ENCODE measurements at places on chromosomes 2 and 18.

GRCh38 chr2:34337735-34338134 is 738.6 kb upstream of the FAM98A start:
- DNase-seq, result no peak

GRCh38 chr2:85705680-85706039 is 11.5 kb downstream of the GNLY start:
- DNase-seq, result no peak

DNA sequence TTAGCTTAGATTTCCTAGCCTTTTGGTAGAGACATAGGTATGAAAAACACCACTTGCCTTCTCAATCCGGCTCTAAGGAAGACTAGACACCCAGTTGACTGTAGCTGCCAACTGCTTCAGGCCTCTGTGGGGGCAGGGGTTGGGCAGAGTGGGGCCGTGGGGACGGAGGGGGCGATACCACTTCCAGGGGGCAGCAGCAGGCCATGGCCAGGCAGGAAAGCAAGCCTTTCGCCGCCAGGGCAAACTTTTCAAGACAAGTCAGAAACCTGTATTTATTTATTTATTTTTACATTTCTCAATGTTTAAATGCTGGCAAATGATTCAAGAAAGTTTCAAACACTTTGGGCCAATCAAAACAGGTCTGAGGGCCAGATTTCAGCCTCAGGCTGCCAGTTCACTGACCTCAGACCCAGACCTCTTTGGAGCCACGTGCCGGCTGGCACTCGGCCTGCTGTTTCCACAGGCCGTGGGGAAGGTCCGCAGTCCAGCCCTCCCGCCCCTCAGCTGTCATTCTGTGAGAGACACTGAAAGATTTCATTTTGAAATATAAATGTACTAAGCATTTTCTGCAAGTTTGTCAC is 63.8 kb downstream of the MEX3C start:
- DNase-seq, result no peak

DNA sequence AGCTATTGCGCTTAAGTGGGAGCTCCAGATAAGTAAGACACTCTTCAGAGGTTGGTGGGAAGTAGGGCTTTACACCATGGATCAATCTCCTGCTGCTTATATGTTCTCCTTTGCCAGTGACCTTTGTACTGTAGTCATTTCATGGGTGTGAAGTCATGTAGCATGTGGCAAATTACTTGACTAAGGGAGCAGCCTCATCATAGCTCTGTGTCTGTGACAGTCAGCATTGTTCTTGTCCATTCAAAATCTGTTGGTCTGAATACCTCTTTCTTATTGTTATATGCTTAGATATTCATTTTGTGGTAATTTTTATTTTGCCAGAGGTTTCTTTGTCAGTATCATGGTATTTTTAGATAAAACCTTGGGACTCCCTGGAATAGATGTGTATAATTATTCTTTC is 18.2 kb downstream of the SLC4A1AP start:
- DNase-seq, result no peak

DNA sequence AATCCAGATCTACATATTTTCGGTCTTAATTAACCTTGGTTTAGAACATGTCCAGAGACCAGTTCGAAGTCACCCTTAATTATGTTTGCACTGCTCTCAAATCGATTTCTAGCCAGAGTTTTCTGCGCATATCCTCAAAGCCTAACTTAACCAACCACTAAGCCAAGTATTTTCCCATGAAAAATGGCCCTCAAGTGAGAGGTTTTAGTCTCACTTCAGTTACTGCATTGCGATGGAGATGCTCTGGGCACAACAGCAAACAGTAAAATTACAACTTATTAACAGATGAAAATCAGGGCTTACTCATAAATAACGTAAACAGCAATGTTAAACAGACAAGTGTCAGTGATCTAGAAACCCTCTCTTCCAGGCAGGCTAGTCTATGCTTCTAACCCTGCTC is 4.5 kb downstream of the RTN4 start:
- no peak for DNase-seq

- DNase-seq, result no peak
Measured at GRCh38 chr2:159785195-159785594, 12.8 kb downstream of the CD302 start.

DNA sequence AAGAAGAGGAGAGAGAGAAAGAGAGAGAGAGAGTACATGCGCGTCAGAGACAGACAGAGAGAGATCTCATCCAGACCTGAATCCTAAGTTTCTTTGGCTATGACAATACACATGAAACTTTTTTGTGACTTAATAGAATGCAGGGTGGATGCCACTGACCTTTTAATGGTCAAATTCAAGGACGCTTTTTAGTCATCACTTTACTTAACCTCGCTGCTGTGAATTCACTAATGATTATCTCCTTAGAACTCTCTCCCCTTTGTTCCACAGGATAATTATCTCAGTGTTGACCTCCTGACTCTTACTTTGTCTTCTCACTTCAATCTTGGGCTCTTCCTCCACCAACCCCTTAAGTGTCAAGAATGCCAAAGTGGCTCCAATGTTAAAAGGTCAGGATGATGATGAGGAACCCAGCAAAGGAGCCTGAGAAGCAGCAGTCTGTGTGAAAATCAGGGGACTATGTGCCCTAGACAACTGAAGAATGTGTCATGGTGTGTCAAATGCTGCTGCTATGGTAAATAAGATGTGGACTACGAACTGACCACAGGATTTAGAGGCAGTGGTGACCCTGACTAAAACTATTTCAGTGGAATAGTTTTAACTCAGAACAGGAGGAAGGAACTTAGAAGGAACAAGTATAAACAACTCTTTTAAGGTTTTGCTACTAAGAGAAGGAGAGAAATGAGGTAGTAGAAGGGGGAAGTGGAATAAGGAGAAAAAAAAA is 382.1 kb downstream of the ZEB2 start:
- DNase-seq, result no peak

- DNase-seq, result no peak
Measured at GRCh38 chr2:75064691-75065396, 106.4 kb downstream of the POLE4 start.

DNA sequence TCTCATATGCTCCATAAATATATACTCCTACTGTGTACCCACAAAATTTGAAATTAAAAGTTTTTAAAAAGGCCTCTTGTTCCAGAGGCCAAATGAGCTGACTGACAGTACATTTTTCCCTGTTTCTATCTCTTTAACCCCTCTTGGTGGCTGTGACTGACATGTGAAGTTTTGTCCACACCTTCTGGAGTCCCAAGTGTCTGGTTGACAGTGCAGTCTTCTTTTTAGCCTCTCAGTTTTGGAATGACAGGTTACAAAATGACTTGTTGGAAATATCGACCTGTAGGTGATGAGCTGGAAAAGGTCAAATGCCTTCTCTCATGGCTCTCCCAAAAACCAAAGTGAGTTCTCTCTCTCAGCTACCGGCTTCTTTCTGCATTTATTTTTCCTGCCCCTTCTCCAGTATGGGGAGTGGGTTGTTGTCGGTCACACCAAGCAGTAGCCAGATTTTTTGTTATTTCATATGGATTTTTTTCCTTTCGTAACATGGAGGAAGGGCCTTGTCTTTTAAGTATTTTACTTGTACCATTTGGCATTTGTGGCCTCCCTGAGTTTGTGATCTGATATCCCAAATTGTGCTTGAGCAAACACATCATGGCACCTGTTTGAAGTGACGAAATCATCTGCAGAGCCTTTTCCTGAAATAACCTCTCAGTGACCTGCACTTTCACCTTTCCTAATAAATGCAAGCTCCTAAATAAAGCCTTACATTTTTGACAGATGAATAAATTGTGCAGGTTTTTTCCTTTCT is 143.9 kb downstream of the ESCO1 start:
- DNase-seq, result no peak

- DNase-seq, result no peak
Measured at GRCh38 chr2:197571627-197572271, 55.9 kb downstream of the MOB4 start.

DNA sequence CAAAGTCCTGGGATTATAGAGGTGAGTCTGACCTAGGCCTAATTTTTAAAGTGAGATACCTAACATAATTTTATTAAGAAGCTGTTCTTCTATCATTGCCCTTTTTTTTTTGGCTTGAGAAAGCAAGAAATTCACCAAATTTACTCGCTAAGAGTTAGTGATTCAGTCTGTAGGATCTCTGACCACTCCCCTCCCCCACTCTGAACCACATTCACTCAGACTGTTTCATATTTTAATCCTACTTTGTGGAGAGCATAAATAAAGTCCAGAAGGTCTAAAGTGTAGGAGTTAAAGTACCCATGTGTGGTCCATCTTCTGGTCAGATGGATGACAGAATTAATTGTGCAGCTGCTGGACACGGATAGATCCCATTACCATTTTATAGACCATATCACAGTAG is 115.8 kb upstream of the MGAT5 start:
- no peak for DNase-seq

GRCh38 chr2:160417745-160418397 is 75.7 kb downstream of the RBMS1 start:
- DNase-seq, result no peak

DNA sequence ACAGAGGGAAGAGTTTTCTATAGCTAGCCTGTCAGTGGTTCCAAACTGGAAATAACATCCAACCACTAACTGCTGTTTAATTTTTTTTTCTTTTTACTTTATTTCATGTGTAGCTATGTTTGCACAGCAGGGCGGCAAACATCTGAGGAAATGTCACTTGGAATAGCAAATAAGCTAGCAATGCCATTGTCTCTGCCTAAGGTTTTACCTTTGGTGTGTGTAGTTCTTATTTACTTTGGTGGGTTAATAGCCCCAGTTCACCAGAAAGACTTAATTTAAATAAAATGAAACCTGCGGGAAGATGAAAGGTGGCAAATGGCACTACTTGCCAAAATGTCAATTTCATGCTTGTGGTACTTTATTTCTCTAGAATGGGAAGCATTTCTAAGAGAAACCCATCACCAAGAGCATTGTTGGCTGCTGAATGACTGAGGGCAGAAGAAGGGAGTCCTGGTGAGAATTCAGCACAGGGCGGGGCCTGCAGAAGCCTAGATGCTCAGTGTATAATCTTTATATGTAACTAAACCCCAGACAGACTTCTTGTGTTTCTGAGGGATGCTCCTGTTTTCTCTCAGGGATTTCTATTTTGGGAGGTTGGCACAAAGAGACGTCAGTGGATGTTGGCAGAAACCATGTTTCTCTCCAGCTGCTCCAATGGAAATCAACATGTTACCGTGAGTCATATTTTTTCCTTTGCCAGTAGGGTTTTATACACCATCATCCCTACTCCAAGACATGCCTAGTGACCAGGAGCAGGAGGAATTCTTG is 300.4 kb upstream of the NT5C1B start:
- no peak for DNase-seq

GRCh38 chr2:224104668-224105386 is 65.7 kb upstream of the SERPINE2 start:
- no peak for DNase-seq

- DNase-seq, result no peak
Measured at GRCh38 chr2:237616734-237617586, 10.4 kb upstream of the LRRFIP1 start.

GRCh38 chr18:39624961-39625360 is 2059.4 kb upstream of the CELF4 start:
- no peak for DNase-seq

DNA sequence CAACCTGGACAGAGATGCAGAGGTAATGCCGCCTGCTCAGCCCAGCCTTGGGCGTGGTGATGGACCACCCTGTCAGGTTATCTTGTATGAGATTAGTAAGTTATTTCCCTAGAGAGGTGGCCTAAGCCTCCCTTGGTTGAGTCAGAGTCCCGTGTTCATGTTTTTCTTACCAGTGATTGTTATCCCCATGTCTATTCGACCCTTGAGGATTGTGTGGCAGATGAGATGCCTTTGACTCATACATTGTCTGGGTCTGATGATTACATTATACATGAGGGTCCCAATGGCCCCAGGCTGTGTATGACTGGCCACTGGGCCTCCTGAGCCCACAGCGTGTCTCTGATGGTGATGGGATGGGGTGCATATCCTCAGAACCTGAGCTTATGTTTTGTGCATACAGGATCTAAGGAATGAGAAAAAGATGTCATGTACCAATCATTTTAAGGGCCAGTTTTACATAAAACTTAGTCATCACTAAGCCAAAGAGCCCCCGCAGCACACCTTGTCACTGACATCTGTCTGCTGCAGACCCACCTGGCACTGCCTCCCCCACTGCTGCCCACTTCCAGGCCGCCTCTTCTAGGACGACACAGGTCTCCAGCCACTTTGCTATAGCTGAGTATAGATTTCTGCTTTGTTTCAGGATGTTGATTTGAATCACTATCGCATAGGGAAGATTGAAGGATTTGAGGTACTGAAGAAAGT is 7.7 kb downstream of the PPP1R7 start:
- DNase-seq, result no peak
